Glutamatergic neuron (in vitro differentiated cells): ENCODE measurements at places on chromosomes 3 and 15.

DNA sequence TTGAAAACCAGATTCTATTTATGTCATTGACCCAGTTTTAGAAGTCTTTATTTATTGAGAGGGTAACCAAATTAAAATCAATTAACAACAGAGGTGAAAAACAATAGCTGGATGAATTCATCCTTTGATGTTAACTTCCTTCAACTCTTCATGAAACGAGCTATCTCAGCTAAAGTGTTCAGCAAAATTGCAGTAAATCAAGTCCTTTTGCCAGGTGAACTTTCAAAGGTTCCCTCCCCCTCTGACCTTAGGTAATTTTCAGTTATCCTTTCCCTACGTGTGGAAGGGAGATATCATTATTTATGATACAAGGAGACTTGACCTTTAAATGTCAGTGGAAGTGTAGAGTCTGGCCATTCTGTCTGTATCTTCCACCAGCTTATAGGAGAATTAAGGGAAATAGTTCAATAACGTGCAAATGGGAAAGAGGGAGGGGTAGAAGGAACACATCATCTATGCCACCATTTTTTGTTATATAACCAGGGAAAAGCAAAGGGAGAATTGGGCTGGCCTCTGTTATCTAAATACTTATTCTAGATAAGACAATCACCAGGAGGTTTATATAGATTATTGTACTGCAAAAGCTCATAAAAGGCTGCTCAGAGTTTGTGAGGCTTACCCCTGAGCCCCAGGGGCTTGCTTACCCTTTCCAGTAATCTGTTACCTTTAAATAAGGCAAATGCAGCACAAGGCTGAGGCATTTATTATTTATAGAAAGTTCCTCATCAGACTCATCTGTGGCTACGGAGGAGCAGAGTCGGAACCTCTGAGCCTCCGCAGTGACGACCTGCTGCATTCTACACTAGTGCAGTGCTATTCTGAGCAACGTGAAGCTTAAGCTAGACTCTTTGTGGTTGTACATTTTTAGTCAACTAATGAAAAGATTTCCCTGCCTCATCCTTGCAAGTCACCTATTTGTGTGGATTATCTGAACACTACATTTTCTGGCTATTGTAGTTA lies 97.7 kb upstream of the ZBED2 start:
- no peaks in the 10 kb centered on the region for H3K27me3 ChIP-seq
- H3K4me1 ChIP-seq = peaks cover 11% of the 10 kb centered on the region
- DNase-seq = no peak

DNA sequence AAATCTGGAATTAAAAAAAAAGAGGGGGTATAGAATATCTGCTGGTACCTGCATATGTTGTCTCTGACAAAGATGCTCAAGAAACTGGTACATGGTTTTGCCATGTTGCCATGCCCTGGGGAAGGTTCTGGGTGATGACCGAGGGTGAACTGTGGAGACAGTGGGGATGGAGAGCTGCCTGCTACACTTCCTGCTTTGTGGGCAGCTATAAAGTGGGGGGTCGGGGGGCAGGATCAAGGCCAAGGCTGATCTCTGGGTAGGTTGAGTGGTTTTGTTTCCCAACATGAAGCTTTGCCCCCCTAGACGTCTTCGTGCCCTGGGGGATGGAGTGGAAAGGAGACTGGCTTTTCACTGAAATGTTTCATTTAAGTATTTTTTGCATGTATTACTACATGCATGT lies 74.6 kb downstream of the IQSEC1 start:
- no peak overlapping the region for H3K4me3 ChIP-seq
- H3K27ac ChIP-seq = peak overlapping the region; percentile 80
- peaks cover 27% of the 10 kb centered on the region for H3K4me1 ChIP-seq
- H3K36me3 ChIP-seq = no peaks in the 10 kb centered on the region
- peaks cover 5% of the 10 kb centered on the region for H3K27me3 ChIP-seq

DNA sequence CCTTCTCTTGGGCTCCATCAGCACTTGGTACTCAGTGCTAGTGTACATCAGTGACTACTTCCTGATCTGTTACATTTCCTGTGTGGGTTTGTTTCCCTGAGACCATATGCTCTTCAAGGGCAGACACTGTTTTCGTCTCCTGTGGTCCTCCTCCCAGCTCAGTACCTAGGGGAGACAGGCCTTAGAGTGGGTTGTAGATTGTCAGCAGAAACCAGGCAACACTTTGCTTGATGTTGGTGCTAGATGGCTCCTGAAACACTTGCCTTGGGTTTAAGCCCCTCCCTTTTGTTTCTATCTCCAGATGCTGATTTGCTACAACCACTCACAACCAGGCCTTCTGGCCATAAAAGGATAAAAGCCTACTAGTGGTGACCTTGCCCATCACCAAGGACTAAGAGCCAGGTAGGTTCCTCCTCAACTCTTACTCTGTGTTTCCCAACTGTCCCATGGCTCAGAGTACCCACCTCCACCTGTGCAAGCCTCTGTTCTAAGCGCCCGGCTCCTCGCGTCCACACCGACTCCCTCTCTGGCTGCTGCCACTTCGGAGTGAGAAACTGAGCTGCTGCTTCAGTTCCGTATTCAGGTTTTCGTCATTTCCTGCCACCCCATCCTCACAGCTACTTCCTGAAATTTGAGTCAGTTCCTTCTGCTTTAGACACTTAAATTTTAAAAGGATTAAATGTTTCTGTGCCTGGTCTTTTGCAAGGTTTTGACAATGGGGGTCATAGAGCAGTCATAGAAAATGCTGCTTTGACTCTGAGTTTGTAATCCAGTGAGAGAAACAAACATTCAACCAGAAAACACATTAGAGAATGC lies at the start of gene HCLS1:
Gene HCLS1, minus strand, starts transcription at position 548 of the 816 bp plus-strand sequence. CDS start 2,556 bp downstream, outside the sequence.
- no peaks in the 10 kb centered on the region for H3K27me3 ChIP-seq
- no peak within 1 kb of the TSS for H3K27ac ChIP-seq
- H3K4me1 ChIP-seq = no peaks in the 10 kb centered on the region
- no peak for DNase-seq
- peaks cover 4% of the 10 kb centered on the region for H3K36me3 ChIP-seq

GRCh38 chr15:72919936-72920465 lies 132.3 kb upstream of the NEO1 start:
- H3K27ac ChIP-seq = no peak overlapping the region
- no peaks in the 10 kb centered on the region for H3K36me3 ChIP-seq
- H3K27me3 ChIP-seq = no peaks in the 10 kb centered on the region
- H3K4me3 ChIP-seq = no peak overlapping the region
- peaks cover 8% of the 10 kb centered on the region for H3K4me1 ChIP-seq
